ENCODE measurements at places on chromosomes 1 and 21. TPM values are rescaled to one million over a fixed set of nuclear protein-coding genes. Genes with fewer than 3 reads are reported as not detected.

DNA sequence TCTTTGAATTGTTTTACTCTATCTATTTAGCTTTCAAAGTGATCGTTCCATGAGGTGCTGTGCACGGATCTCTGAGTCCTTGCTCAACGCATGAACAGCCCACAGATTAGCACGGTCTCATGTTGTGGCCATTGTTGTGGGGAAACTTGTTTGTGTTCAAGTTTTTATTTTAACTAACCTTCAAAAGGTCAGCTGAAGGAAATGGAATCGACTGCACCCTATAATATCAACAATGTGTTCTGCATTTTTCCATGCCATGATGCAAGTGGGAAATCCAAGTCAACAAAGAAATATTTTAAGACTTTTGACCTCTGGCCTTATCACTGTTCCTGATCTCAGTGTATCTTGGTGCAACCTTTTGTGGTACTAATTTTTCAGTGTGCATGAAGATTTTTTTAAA is 6.1 kb downstream of the SH2D1B start:
- no peak overlapping the region for H3K27ac ChIP-seq
- H3K4me1 ChIP-seq = peaks cover 2% of the 10 kb centered on the region
- no peaks in the 10 kb centered on the region for H3K27me3 ChIP-seq

S100A16 gene
- 17.6 TPM for total RNA-seq

RCAN3 gene
- 16.9 TPM for total RNA-seq

UQCRHL gene
- 3.8 TPM for total RNA-seq

AKR7A3 gene
- total RNA-seq = 1.5 TPM

VTCN1 gene
- total RNA-seq = 0.09 TPM

- H3K4me3 ChIP-seq = no peak overlapping the region
- H3K27me3 ChIP-seq = no peaks in the 10 kb centered on the region
- H3K4me1 ChIP-seq = no peaks in the 10 kb centered on the region
Observed at GRCh38 chr1:186894415-186894814, 65.7 kb downstream of the PLA2G4A start.

GRCh38 chr1:63892632-63893395 is 119.0 kb downstream of the ROR1 start:
- peaks cover 56% of the 10 kb centered on the region for H3K4me1 ChIP-seq
- no peak for DNase-seq
- H3K4me3 ChIP-seq = no peak overlapping the region

LHX8 gene
- 0.25 TPM for total RNA-seq

DNA sequence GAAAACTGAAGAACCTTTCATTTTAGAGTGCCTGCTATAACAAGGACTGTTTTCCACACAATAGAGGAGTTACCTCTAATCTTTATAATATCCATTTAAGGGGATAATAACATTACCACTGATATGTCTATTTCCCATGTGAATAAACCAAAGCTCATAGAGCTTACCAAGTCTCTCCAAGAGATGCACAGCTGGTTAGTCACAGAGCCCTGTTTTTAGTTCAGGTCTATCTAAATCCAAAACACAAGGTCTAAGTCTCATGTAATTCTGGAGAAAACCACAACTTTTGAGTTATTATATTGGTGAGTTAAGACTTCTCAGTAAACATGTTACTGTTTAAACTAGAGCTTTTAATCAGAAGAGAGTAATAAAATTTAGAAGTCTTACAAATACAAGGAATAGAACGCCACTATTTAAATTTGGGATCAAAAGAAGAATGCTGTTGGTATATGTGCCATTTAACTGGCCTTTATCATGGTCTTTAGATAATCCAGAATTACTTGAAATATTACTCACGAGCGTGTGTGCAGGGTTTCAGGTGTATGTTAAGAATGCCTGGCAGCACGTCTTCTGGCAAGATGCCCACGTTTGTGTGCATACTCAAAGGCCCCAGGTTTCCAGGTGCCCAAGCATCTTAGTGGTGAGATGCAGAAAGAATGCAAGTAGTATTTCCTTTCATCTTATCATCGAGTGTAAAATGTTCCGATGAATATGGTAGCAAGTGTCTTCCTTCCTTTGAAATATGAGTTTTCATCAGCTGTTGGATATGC is 190.6 kb downstream of the FMN2 start:
- no peaks in the 10 kb centered on the region for H3K4me1 ChIP-seq
- H3K27ac ChIP-seq = no peak overlapping the region
- no peaks in the 10 kb centered on the region for H3K36me3 ChIP-seq
- H3K27me3 ChIP-seq = no peaks in the 10 kb centered on the region
- no peak for DNase-seq

- H3K4me3 ChIP-seq = no peak overlapping the region
- no peak for DNase-seq
- peaks cover 27% of the 10 kb centered on the region for H3K4me1 ChIP-seq
- H3K27me3 ChIP-seq = no peaks in the 10 kb centered on the region
- no peak overlapping the region for H3K27ac ChIP-seq
Observed at GRCh38 chr1:67604778-67605177, 80.2 kb upstream of the GADD45A start.

GRCh38 chr1:155184835-155185782 is 11.5 kb downstream of the TRIM46 start:
- H3K36me3 ChIP-seq = peaks cover 10% of the 10 kb centered on the region
- H3K27ac ChIP-seq = peak overlapping the region; percentile 87
- no peak for DNase-seq
- peaks cover 29% of the 10 kb centered on the region for H3K4me1 ChIP-seq
- no peaks in the 10 kb centered on the region for H3K27me3 ChIP-seq

DNA sequence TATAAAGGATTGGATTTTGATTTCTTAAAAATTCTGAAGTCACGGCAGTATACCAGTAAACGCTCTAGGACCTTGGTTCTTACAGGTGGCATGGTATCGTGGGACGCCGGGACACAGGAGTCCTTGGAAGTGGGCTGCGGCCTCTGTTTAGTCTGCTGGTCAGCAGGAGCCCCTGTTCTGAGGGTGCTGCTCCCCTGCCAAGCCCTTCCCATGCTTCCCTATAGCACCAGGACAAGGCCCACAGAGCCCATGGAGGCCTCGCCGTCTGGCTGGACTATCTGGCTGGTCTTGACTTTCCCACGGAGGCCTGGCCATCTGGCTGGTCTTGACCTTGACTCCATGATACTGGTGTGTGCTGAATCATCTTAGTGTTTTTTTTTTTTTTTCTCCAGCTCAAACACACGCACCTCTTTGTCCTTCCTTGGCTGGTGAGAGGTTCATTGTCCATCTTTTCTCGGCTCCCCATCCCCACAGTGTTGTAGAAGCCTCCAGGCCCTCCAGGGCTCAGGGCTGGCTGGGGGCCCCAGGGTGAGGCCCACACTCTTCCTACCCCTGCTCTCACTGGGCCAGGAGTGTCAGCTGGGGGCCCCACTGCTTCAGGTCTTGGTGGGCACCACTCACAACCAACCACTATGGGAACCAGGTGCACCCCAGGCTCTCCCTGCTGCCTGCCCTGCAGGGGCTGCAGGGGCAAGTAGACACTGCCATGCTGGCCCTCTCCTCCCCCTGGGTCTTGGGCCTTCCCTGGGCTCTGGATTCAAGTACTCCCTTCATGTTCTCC is 16.5 kb upstream of the TTC34 start:
- no peak for DNase-seq
- peaks cover 6% of the 10 kb centered on the region for H3K27me3 ChIP-seq
- H3K4me3 ChIP-seq = no peak overlapping the region
- H3K27ac ChIP-seq = no peak overlapping the region
- H3K4me1 ChIP-seq = no peaks in the 10 kb centered on the region

FAM163A gene
- total RNA-seq = 0.07 TPM

SMIM11 gene
- 1.4 TPM for total RNA-seq

MYBPH gene
- not detected for total RNA-seq

DNA sequence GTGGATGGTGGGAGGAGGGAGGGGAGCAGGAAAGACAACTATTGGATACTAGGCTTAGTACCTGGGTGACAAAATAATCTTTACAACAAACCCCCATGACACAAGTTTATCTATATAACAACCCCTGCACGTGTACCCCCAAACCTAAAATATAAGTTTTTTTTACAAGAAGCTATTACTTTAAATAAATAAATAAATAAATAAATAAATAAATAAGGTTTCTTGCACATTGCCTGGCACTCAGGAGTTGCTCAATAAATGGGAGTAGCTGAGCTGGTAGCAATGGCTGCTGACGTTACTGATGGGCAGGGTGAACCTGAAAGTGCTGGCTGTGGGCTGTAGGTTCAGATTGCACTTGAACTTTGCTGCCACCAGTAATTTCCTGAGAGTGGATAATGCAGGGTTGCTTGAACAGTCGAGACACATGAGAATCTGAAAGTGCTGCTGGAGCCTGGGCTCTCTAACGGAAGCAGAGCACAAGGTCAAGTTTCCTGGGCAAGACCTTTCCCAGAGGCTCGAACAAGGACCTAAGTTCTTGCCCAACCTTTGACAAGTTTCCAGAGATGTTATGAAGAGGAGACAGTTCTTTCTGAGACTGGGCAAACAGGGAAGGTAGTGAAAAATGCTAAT is 14.8 kb upstream of the KCNE2 start:
- peaks cover 7% of the 10 kb centered on the region for H3K4me1 ChIP-seq
- no peak overlapping the region for H3K4me3 ChIP-seq
- H3K27me3 ChIP-seq = peaks cover 6% of the 10 kb centered on the region
- H3K36me3 ChIP-seq = 0 out of 2 replicates have a peak, but pooled peaks cover 3% of the 10 kb centered on the region
- no peak for DNase-seq

GRCh38 chr1:167301355-167301754 is 80.7 kb downstream of the POU2F1 start:
- H3K27me3 ChIP-seq = no peaks in the 10 kb centered on the region
- DNase-seq = no peak
- H3K27ac ChIP-seq = no peak overlapping the region

FMN2 gene
- 2.1 TPM for total RNA-seq

SLC1A7 gene
- total RNA-seq = 0.07 TPM

GRCh38 chr1:6517435-6517851 is 26.0 kb upstream of the PLEKHG5 start:
- H3K4me1 ChIP-seq = peaks cover 27% of the 10 kb centered on the region
- no peaks in the 10 kb centered on the region for H3K27me3 ChIP-seq
- no peaks in the 10 kb centered on the region for H3K36me3 ChIP-seq
- no peak overlapping the region for H3K27ac ChIP-seq

KCNE2 gene
- 0.44 TPM for total RNA-seq

SLC6A9 gene
- 14.4 TPM for total RNA-seq

DNA sequence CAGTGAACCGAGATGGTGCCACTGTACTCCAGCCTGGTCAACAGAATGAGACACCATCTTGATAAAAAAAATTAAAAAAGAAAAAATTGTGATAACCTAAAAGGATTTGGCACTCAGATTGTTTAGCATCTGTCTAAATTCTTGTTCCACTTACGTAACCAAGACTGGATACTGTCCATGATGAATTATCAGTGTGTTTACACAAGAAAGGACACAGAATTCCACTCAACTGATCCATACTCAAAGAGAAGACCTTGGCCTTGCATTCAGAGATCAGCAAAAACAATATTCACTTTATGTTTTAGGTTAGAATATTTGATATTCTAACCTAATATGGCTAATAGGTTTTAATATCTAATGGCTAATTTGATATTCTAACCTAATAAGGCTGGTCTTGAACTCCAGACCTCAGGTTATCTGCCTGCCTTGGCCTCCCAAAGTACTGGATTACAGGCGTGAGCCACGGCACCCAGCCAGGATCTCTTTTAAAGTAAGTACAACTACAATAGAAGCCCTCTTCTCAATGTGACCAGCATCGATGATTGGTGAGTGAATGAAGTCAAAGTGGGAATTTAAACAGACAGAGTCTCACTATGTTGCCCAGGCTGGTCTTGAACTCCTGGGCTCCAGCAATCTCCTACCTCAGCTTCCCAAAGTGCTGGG is 43.1 kb upstream of the COX20 start:
- H3K27me3 ChIP-seq = no peaks in the 10 kb centered on the region
- H3K4me3 ChIP-seq = no peak overlapping the region
- no peak for DNase-seq
- peaks cover 14% of the 10 kb centered on the region for H3K4me1 ChIP-seq
- no peak overlapping the region for H3K27ac ChIP-seq
- no peaks in the 10 kb centered on the region for H3K36me3 ChIP-seq

DNA sequence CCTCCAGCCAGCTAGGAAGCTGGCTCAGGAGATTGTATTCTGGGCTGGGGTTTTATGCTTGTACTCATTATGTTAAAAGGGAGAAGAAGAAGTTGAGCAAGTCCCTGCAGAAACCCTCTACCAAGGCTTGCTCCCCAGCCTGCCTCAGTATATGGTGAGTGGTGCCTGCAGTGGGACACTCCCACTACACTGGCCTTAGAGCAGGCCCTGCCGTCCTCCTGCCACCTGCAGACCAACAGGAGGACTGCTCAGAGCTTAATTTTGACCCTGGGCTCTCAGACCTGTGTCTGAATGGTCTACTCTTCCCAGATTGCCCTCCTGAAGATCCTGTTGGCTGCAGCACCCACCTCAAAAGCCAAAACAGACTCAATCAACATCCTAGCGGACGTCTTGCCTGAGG is 13.0 kb downstream of the STRIP1 start:
- H3K4me3 ChIP-seq = no peak overlapping the region
- no peak overlapping the region for H3K27ac ChIP-seq
- H3K36me3 ChIP-seq = peaks cover 81% of the 10 kb centered on the region
- H3K4me1 ChIP-seq = no peaks in the 10 kb centered on the region
- H3K27me3 ChIP-seq = no peaks in the 10 kb centered on the region
- DNase-seq = no peak

- peak overlapping the region; percentile 63 for H3K4me3 ChIP-seq
- peak; percentile 86 for DNase-seq
- no peaks in the 10 kb centered on the region for H3K36me3 ChIP-seq
- H3K27ac ChIP-seq = peak overlapping the region; percentile 71
Observed at GRCh38 chr1:27574871-27575831, 28.8 kb downstream of the AHDC1 start.

DNA sequence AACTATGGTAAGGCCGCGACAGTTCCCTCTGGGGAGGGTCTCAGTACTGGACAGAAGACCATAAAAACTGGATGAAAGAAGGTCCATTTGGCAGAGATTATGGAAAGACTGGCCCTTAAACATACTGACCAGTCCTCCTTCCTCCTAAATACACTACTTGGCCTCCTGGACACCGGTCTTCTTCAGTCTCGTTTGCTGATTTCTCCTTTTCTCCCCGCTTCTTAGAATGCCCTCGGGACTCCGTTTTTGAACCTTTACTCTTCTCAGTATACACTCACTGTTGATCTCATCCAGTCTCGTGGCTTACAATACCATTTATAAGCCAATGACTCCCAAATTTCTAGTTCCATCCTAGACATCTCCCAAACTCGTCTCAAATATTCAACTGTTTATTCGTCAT is 694 bp upstream of the MRPL9 start:
- H3K4me1 ChIP-seq = peaks cover 14% of the 10 kb centered on the region
- peak overlapping the region; percentile 96 for H3K27ac ChIP-seq
- no peaks in the 10 kb centered on the region for H3K27me3 ChIP-seq
- peaks cover 31% of the 10 kb centered on the region for H3K36me3 ChIP-seq
- DNase-seq = no peak

SLC22A15 gene
- 4.5 TPM for total RNA-seq

KLHL12 gene
- total RNA-seq = 35.5 TPM

CRYAA gene
- not detected for total RNA-seq

FALEC gene
- 1.0 TPM for total RNA-seq

SV2A gene
- 47.1 TPM for total RNA-seq

PPM1J gene
- total RNA-seq = 22.6 TPM

GRCh38 chr21:17679002-17679600 is 66.4 kb upstream of the BTG3 start:
- no peaks in the 10 kb centered on the region for H3K36me3 ChIP-seq
- no peak overlapping the region for H3K4me3 ChIP-seq
- H3K4me1 ChIP-seq = no peaks in the 10 kb centered on the region
- no peak overlapping the region for H3K27ac ChIP-seq

All from WTC11 (cell line).